ENCODE measurements at places on chromosomes 11 and 22.

GRCh38 chr11:121451178-121451985 lies 732 bp upstream of the SORL1 start:
- no peak for DNase-seq

GRCh38 chr22:36456464-36456845 lies 25.0 kb downstream of the TXN2 start:
- DNase-seq: no peak

DNA sequence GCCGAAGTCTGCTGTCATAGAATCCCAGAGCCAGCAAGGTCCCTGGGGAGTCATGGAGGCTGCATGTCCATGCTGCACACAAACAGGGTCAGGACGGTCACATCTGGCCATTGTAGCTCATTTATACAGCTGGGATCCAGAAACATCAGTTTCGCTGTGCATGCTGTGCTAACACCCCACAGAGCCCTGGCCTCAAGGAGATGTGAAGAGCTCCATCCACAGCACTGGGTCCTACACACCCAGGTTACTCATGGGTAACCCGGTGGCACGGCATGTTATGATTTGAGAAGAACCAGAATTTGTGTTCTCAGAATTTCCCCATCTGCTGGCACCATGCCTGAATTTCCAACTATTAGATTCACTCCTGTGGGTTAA lies 146.3 kb upstream of the ARHGAP20 start:
- no peak for DNase-seq

GRCh38 chr22:47057916-47058585 lies 295.6 kb downstream of the TBC1D22A start:
- no peak for DNase-seq

DNA sequence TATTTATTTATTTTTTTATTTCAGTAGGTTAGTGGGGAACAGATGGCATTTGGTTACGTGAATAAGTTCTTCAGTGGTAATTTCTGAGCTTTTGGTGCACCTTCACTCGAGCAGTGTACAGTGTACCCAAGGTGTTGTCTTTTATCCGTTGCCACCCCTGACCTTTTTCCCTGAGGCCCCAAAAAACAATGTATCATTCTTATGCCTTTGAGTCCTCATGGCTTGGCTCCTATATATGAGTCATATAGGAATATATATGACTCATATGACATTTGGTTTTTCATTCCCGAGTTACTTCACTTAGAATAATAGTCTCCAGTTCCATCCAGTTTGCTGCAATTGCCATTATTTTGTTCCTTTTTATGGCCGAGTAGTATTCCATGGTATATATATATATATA lies 763.9 kb downstream of the NTM start:
- DNase-seq: no peak

GRCh38 chr22:19827341-19828034 lies 27.2 kb downstream of the GNB1L start:
- DNase-seq: no peak

GRCh38 chr22:17283423-17283822 lies 64.2 kb upstream of the ADA2 start:
- no peak for DNase-seq

DNA sequence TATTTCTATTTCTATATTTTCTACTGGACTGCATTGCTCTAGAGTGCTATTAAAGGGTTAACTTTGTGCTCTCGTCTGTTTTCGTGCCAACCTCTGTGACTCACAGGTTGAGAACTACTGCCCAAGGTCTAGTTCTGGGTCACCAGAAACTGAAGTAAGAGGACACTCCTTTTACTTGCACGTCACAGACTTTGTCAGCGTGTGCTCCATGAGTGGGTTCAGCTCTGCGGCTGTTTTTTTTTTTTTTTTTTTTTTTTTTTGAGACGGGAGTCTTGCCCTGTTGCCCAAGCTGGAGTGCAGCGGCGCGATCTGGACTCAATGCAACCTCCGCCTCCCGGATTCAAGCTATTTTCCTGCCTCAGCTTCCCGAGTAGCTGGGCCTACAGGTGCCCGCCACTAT lies 49.8 kb downstream of the CLMP start:
- no peak for DNase-seq

GRCh38 chr11:128564642-128565245 lies 22.6 kb downstream of the ETS1 start:
- no peak for DNase-seq

- DNase-seq: no peak
These were observed 6.2 kb upstream of the LRFN4 start for GRCh38 chr11:66850588-66851238.

- DNase-seq: no peak
These were observed 28.6 kb downstream of the GNB1L start for GRCh38 chr22:19825904-19826618.
